ENCODE measurements at places on chromosomes 11 and 22.

DNA sequence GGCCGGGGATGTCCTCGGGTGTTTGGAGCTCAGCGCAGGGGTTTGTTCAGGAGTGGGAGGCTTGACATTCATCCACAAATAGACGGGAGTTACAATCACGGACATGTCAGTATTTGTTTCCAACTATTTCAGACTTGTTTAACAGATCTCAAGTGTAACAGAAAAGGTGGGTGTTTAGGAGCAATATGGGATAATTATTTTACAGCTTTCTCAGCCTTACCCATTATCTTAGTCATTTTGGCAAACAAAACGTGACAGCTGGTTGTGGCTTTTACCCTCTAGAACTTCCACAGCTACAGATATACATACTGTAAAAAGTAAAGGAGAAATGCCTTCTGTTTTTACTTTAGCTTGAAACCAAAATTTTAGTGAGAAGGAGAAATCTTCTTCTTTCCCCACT lies 178.7 kb upstream of the TMEM45B start:
- H3K4me1 ChIP-seq = no peaks in the 10 kb centered on the region
- no peak overlapping the region for H3K4me3 ChIP-seq
- H3K36me3 ChIP-seq = no peaks in the 10 kb centered on the region
- H3K27me3 ChIP-seq = peaks cover 1% of the 10 kb centered on the region
- no peak for DNase-seq

GRCh38 chr11:120254788-120255518 lies 15.0 kb downstream of the POU2F3 start:
- peaks cover 21% of the 10 kb centered on the region for H3K27me3 ChIP-seq
- peaks cover 6% of the 10 kb centered on the region for H3K4me1 ChIP-seq
- H3K4me3 ChIP-seq = peak overlapping the region; percentile 52
- H3K27ac ChIP-seq = no peak overlapping the region

- no peaks in the 10 kb centered on the region for H3K27me3 ChIP-seq
- peaks cover 20% of the 10 kb centered on the region for H3K4me1 ChIP-seq
- H3K4me3 ChIP-seq = no peak within 1 kb of the TSS
- no peak for DNase-seq
Observed at GRCh38 chr22:21632237-21632895, at the start of gene CCDC116. Gene CCDC116 (plus strand): TSS chr22:21632760. CDS start chr22:21633182, 422 bp downstream.

DNA sequence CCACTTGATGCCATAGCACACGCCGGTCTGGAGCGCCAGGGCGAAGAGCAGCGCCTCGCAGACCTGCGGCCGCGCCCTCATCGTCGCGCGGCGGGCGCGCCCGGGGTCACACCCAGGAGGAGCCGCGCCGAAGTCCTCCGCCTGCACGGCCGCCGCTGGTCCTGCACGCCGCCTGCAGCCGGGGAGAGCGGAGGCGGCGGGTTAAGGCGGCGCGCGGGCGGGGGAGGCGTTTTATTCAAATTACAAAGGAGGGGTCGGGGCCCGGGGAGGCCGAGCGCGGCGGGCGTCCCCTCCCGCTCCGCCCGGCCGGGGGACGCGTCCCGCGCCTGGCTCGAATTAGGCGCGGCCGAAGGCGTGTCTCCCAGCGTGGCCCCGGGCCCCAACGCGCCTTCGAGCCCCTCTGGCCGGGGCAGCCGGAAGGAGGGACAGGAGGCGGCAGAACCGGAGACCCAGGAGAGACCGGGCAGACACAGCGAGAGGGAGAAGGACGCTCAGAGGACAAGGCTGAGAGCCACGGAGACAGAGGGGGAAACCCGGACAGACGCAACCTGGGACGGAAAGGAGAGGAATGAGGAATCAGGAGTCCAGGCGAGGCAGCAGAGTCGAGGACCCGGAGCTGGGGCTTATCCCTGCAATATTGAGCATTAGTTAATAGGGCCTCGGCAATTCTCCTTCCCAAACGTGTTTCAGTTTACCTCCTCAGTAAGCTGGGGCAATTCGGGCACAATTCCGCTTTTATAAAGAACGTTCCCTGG lies at the start of gene WNT11:
TSS of gene WNT11 (minus strand) at position 176 of the 755 bp plus-strand sequence. CDS start at position 81, 95 bp downstream.
- H3K4me3 ChIP-seq = peak within 1 kb of the TSS; percentile 86
- H3K4me1 ChIP-seq = peaks cover 12% of the 10 kb centered on the region
- peaks cover 18% of the 10 kb centered on the region for H3K27me3 ChIP-seq
- no peaks in the 10 kb centered on the region for H3K36me3 ChIP-seq

GRCh38 chr11:73321604-73322381 lies 13.7 kb downstream of the ARHGEF17 start:
- no peaks in the 10 kb centered on the region for H3K36me3 ChIP-seq
- H3K27me3 ChIP-seq = no peaks in the 10 kb centered on the region
- H3K4me1 ChIP-seq = peaks cover 14% of the 10 kb centered on the region
- DNase-seq = no peak
- H3K27ac ChIP-seq = peak overlapping the region; percentile 68

- no peak overlapping the region for H3K4me3 ChIP-seq
- no peaks in the 10 kb centered on the region for H3K36me3 ChIP-seq
- H3K4me1 ChIP-seq = no peaks in the 10 kb centered on the region
- peaks cover 9% of the 10 kb centered on the region for H3K27me3 ChIP-seq
- no peak overlapping the region for H3K27ac ChIP-seq
Observed at GRCh38 chr22:20181884-20182236, 31.0 kb upstream of the CCDC188 start.

DNA sequence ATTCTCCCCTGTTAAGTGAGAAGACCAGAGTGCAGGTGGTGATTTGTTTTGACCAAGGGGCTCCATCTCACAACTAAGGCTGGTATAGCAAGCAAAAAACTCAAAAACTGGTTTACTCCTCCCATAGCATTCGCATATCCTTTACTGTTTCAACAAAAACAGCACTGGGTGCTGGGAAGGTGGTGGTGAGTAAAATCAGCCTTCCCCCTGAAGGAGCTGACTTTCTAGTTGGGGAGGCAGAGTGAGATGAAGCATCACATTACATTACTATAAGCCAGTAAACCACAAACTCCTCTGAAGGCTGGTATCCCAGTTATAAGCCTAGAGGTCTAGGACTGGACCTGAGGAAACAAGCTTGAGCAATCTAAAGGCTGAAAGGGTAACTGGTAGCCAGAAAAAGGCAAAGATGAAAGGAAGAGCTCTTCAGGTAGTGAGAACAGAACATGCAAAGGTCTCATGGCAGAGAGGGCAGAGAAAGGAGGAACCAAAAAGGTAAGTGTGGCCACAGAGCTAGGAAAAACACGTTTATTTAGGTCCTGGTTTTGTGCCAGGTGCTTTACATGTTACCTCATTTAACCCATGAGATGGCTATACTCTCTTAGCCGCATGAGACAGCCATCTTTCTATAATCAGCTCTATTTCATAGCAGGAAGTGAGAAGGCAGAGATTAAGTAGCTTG lies 22.3 kb downstream of the TMEM123 start:
- peak overlapping the region; percentile 1 for H3K4me3 ChIP-seq
- peaks cover 34% of the 10 kb centered on the region for H3K4me1 ChIP-seq
- peaks cover 20% of the 10 kb centered on the region for H3K36me3 ChIP-seq
- no peaks in the 10 kb centered on the region for H3K27me3 ChIP-seq
- H3K27ac ChIP-seq = peak overlapping the region; percentile 39
- no peak for DNase-seq

GRCh38 chr11:78037056-78037455 lies 14.0 kb upstream of the KCTD14 start:
- peaks cover 5% of the 10 kb centered on the region for H3K27me3 ChIP-seq
- no peak for DNase-seq
- H3K4me3 ChIP-seq = no peak overlapping the region
- peaks cover 12% of the 10 kb centered on the region for H3K4me1 ChIP-seq
- H3K36me3 ChIP-seq = peaks cover 2% of the 10 kb centered on the region

DNA sequence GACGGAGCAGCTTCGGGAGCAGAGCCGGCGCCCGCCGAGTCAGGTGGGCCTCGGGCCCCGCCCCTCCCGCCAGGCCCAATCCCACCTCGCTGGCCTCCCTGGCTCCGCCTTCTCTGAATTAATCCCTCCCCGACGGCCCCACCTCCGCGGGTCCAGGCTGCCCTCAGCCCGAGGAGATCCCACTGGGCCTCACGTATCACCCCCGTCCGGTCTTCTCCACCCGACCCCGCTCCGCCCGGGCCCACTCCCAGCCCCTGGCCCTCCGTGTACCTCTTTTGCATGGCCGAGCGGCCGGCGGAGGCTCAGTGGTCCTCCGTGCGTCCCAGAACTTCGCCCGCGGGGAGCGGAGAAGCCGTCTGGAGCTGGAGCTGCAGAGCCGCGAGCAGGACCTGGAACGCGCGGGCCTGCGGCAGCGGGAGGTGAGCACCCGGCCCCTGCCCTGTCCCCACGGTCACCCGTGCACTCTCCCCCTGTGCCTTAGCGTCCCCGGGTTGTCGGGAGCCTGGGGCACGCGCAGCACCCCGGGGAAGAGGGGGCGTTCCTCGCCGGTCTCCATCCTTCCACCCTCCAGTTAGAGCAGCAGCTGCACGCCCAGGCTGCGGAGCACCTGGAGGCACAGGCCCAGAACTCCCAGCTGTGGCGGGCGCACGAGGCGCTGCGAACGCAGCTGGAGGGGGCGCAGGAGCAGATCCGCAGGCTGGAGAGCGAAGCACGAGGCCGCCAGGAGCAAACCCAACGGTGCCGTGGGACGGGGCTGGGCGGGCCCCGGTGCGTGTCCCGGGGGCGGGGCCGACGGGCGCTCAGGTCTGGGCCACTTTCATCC lies 2.2 kb upstream of the CD151 start:
- H3K27me3 ChIP-seq = no peaks in the 10 kb centered on the region
- no peak overlapping the region for H3K27ac ChIP-seq
- DNase-seq = no peak
- H3K4me1 ChIP-seq = peaks cover 33% of the 10 kb centered on the region
- H3K36me3 ChIP-seq = no peaks in the 10 kb centered on the region
- H3K4me3 ChIP-seq = peak overlapping the region; percentile 82

- H3K27me3 ChIP-seq = peaks cover 8% of the 10 kb centered on the region
- H3K4me1 ChIP-seq = no peaks in the 10 kb centered on the region
- no peak overlapping the region for H3K4me3 ChIP-seq
Observed at GRCh38 chr11:123407130-123407995, 22.7 kb upstream of the GRAMD1B start.

DNA sequence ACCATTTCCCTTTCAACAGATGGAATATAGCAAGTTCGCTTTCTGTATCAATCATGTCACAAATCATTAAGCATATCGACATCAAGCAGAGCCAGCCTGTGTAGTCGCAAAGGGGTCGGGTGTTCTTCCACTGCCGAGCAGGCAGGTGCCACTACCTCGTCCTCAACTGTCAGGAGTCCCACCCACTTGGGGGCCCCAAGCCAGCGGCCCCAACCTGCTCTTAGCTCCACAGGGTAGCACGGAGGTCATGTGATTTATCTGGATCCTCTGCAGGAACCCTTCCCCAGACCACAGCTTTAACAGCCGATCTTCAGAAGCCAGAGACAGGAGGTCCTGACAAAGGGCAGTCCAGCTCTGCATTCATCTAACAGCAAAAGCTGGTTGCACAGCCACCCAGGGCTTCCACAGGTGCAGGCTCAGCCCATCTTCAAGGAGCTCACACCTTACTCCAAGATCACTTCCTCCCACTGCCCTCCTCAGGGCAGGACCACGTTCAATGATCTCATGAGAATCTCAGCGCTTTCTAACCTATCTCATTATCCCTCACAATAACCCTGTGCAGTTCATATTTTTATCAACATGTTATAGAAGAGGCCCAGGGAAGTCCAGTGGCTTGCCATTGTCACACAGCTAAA lies 110.2 kb downstream of the TRIM29 start:
- H3K36me3 ChIP-seq = no peaks in the 10 kb centered on the region
- no peak for DNase-seq
- H3K4me3 ChIP-seq = no peak overlapping the region

DNA sequence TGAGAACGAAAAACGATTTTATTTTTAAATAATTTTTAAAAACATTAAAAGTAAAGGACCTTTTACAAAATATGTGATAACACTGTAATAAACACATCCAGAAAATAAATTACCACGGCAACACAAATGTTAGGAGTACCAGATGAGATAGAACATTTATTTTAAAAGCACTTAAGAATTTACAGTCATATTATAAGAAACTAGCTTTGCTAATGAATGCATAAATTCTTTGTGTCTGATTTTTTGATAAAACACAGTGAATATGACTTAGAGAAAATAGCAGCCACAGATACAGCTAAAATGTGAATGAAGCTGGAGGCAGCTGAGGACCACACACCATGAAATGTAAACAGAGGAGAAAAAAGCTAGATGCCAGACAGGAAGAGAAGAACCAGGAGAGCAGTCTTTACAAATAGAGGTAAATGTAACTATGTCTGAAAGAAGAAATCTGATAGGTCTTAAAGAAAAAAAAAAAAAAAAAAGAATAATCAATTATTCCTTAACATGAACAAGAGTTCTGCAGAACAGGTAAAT lies 14.6 kb downstream of the CCDC34 start:
- H3K36me3 ChIP-seq = peaks cover 12% of the 10 kb centered on the region
- H3K4me3 ChIP-seq = no peak overlapping the region
- DNase-seq = no peak
- H3K27ac ChIP-seq = no peak overlapping the region
- H3K27me3 ChIP-seq = no peaks in the 10 kb centered on the region
